NCI-H526 (cell line): ENCODE measurements at places on chromosomes 6 and 20.

DNA sequence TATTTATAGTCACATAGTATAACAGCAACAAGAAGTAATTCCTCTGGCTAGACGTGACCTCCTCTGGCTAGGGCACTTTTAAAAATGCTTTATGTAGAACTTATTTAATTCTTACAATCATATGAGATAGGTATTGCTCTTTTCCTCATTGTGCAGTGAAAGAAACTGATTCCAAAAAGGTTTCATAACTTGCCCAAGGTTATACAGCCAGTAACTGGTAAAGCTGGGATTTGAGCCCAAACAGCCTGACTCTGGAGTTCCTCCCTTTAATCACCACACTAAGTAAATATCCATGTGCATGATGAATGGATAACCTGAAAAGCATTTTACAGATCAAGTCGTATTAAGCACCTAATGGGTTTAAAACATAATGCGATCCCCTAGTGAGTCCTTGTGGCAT lies 214.6 kb downstream of the PRL start:
- no peak for DNase-seq

GRCh38 chr6:148831531-148831930 lies 84.7 kb downstream of the UST start:
- DNase-seq = no peak

GRCh38 chr6:42313941-42314570 lies 96.4 kb upstream of the MRPS10 start:
- DNase-seq = no peak

DNA sequence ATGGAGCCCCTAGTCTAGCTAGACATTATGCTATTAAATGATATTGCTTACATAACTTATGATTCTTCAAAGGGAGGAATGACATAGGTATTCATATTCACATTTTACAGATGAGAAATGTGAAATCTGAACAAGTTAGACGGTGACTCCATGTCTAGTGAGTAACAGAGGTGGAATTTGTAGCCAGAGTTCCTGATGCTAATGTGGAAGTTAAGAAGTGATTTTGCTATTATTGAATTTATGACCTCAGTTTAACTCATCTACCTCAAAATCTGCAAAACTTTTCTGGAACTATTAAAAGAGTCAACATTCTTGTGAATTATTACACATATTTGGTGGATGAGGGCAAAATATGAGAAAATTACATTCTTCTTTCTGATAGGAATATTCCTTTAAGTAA lies 347.6 kb upstream of the MMS22L start:
- DNase-seq = no peak

- no peak for DNase-seq
Observed at GRCh38 chr6:157368359-157369049, 12.5 kb upstream of the ZDHHC14 start.

- no peak for DNase-seq
Observed at GRCh38 chr6:32046450-32047083, 8.4 kb downstream of the CYP21A2 start.

DNA sequence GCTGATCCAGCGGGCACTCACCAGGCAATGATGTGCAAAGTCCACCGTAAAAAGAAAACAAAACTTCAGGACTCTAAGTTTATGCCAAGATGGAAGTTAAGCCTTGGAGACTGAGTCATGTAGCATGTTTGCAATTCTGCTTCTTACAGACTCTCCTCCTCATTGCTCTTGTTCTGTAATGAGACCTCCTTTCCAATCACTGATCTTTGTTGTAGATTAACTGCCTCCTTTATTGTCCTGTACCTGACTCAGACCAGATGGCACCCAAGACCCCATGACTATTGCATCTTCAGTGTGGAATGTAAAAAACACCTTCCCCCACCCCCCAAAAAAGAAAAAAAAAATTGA lies 11.2 kb downstream of the NEU1 start:
- no peak for DNase-seq

DNA sequence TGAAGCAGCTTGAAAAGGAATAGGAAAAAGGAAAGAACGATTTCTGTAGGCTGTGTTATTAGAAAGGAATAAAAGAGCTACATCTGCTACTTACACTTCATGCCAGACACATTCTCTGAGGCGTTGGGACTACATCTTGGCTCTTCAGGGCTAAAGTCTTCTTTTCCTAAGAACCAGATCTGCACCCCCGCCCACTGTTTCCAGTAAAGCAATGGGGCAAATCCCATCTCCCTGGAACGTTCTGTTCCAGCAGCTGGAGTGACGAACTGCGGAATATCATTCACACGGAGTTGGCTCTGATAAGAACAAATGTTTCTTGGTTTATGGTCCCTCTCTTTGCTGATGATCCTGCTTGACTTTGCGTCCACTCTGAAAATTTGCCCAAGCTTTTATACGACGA lies 26.9 kb downstream of the FAM50B start:
- DNase-seq = no peak

DNA sequence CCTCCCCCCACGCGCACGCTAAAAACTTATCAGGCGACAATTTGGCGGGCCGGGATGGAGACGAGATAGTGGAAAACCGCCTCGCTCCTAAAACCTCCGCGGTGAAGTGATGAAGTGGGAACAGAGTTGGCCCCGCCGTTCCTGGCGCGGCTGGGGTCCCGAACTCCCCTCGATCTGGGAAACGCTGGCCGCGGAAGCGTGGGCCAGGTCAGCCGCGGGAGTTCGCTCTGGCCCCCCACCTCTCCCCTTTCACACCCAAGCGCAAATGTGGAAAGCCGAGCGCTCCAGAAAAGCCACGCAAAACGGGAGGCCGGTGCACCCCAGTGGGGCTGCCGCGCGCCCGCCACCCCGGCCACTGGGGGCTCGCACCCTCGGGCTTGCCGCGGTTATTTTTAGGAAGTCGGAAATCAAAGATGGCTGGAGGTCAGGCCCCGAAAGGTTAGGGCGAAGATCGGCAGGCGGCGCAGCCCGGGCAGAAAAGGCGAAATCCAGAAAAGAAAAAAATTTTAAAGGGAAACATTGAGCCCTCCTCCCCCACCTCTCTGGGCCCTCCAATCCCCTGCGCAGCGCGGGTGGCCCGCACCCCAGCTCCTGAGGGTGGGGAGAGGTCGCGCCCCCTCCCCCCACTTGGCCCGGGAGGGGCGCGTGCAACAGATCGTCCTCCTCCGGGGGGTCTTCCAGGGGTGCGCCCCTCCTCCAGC lies 1.0 kb downstream of the SALL4 start:
- DNase-seq = no peak

GRCh38 chr20:12069181-12069580 lies 151.5 kb downstream of the BTBD3 start:
- DNase-seq = no peak

GRCh38 chr6:167148021-167148420 lies 9.8 kb downstream of the GPR31 start:
- DNase-seq = no peak
